ENCODE measurements at places on chromosomes 5 and 9.

DNA sequence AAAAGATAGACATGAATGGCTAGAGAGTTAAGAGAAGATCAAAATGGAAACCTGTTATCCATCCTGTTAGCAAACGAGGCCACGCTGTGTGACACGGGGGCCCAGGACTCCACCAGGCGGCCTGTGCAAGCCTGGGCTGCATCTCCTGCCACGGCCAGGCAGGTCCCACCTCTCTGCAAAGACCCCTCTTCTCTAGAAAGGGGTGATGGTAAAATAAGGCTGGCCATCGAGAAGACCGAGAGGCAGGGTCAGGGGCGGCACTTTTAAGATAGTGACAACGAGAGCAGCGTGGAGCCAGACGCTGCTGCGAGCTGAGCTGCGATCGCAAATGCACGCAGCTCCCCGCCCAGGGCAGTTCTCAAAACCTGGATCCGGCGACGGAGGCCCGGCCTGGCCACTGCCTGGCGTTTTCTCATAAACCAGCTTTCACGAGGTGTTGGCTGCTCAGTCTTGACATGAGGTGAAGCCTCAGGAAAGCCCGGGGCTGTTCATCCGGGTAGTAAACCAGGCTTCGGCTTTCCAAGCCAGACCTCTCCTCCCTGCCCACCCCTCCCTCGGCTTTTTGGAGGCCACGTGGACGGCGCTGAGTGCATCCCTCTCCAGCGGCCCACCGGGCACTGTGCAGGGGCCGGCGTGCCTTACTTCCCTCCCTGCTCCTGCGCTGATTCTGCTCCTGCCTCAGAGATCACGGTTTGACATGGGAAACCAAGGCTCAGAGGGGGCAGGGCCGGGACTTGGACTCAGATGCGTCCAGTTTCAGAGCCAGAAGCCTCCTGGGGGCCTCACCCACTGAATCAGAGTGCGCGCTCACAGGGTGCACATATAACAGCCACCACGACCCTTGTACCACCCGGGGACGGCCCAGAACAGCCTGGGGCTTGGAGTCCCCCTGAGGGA lies 151.6 kb upstream of the PHYKPL start:
- no peak for DNase-seq

GRCh38 chr5:76425146-76425545 lies 22.1 kb downstream of the IQGAP2 start:
- DNase-seq, result no peak

- no peak for DNase-seq
Measured at GRCh38 chr9:105318729-105319191, 74.3 kb downstream of the SLC44A1 start.

- DNase-seq, result no peak
Measured at GRCh38 chr9:98415782-98416181, 160.3 kb upstream of the TBC1D2 start.

DNA sequence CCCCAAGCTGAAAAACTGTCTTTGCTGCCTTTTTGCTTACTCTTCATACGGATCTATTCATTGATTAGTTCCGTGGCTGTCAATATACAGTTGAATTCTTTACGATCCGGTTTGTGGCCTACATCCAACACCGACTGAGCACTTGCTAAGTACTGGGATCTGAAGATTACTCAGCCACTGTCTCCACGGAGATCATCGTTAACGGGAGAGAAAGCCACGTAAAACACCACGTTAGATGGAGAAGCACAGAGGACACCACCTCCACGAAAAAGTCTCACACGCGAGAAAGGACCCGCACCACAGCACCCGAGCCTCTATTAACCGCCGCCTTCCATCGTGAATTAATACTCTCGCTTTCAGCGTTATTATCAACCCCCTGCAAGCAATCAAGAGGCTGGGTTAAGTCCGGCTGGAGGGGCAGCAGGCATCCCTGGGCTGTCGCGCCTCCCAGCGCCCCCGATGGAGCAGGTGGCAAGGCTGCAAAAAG lies 650 bp downstream of the ELP1 start:
- DNase-seq, result no peak
